ENCODE measurements at places on chromosomes 6 and 20.

- H3K4me1 ChIP-seq, result peaks cover 8% of the 10 kb centered on the region
- peak; percentile 81 for DNase-seq
- H3K27me3 ChIP-seq, result no peaks in the 10 kb centered on the region
- peaks cover 3% of the 10 kb centered on the region for H3K36me3 ChIP-seq
- no peak overlapping the region for H3K4me3 ChIP-seq
- H3K27ac ChIP-seq, result no peak overlapping the region
These were observed 84.2 kb downstream of the TRERF1 start for GRCh38 chr6:42367353-42368011.

- H3K4me1 ChIP-seq, result peaks cover 22% of the 10 kb centered on the region
- no peaks in the 10 kb centered on the region for H3K36me3 ChIP-seq
- no peak overlapping the region for H3K27ac ChIP-seq
- H3K27me3 ChIP-seq, result no peaks in the 10 kb centered on the region
- H3K4me3 ChIP-seq, result no peak overlapping the region
These were observed 2.5 kb upstream of the PPP2R5D start for GRCh38 chr6:42981836-42982235.

GRCh38 chr6:28751514-28751913, 172.3 kb downstream of the TRIM27 start:
- no peak for DNase-seq
- no peaks in the 10 kb centered on the region for H3K36me3 ChIP-seq
- no peak overlapping the region for H3K27ac ChIP-seq
- no peak overlapping the region for H3K4me3 ChIP-seq
- H3K4me1 ChIP-seq, result no peaks in the 10 kb centered on the region
- H3K27me3 ChIP-seq, result no peaks in the 10 kb centered on the region

DNA sequence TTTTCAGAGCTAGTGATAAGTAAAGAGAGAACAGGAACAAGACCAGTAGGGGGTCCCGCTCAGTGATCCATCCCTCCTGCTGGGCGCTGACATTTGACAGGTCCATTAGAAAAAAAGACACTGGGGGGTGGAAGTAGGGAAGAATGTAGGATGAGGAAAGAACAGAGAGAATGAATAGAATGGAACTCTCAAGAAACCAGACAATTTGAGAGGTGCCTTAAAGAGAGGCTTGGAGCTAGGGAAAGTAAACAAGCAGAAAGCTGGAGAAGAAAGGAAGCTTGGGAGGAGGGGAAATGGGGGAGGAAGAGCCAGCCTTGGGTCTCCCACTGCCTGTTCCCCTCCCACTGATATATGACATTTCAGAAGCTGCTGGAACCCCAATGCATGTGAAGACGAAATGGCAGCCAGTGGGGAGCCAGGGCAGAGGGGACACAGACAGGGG, 8.4 kb downstream of the GABBR1 start:
- no peak overlapping the region for H3K4me3 ChIP-seq
- H3K36me3 ChIP-seq, result peaks cover 32% of the 10 kb centered on the region
- no peaks in the 10 kb centered on the region for H3K27me3 ChIP-seq
- no peak overlapping the region for H3K27ac ChIP-seq
- H3K4me1 ChIP-seq, result peaks cover 22% of the 10 kb centered on the region

DNA sequence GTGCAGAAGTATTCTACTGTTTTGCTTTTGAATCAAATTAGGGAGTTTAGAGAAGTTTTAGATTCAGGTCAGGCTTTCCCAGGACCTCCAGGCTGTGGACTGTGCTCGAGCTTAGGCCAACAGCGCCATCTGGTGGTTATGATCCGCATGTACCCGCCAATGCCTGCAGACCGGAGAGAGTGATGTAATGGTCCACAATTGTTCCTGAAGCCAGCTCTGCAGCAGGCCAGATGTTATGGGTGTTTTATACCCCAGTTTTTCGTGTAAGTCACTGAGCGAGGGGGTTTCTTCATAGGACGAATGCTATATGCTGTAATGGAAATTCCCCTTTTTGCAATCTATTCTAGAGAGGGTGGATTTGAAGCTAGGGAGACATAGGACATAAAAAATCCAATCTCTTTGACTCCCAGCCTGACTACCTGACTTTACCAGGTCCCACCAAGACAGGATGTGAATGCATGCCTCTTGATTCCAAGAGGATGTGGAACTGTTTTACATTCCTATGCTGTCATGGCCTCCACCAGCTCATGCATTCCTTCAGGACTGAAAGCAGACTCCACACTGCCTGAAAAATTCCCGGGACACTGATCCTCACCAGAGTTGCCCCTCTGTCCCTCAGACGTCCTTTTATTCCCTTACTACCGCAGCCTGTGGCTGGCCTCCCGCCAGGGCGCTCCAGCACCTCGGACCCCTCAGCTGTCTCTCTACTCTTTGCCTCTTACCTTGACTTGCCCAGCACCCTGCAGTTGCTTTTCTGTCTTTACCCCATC, 41.2 kb upstream of the LY86 start:
- DNase-seq, result peak; percentile 81
- H3K36me3 ChIP-seq, result no peaks in the 10 kb centered on the region
- H3K27ac ChIP-seq, result no peak overlapping the region
- H3K27me3 ChIP-seq, result peaks cover 44% of the 10 kb centered on the region
- H3K4me1 ChIP-seq, result peaks cover 9% of the 10 kb centered on the region

- DNase-seq, result peak; percentile 89
- peaks cover 2% of the 10 kb centered on the region for H3K4me1 ChIP-seq
- H3K36me3 ChIP-seq, result no peaks in the 10 kb centered on the region
- H3K27ac ChIP-seq, result peak overlapping the region; percentile 32
- no peak overlapping the region for H3K4me3 ChIP-seq
These were observed 41.2 kb upstream of the JAG1 start for GRCh38 chr20:10715035-10715434.

DNA sequence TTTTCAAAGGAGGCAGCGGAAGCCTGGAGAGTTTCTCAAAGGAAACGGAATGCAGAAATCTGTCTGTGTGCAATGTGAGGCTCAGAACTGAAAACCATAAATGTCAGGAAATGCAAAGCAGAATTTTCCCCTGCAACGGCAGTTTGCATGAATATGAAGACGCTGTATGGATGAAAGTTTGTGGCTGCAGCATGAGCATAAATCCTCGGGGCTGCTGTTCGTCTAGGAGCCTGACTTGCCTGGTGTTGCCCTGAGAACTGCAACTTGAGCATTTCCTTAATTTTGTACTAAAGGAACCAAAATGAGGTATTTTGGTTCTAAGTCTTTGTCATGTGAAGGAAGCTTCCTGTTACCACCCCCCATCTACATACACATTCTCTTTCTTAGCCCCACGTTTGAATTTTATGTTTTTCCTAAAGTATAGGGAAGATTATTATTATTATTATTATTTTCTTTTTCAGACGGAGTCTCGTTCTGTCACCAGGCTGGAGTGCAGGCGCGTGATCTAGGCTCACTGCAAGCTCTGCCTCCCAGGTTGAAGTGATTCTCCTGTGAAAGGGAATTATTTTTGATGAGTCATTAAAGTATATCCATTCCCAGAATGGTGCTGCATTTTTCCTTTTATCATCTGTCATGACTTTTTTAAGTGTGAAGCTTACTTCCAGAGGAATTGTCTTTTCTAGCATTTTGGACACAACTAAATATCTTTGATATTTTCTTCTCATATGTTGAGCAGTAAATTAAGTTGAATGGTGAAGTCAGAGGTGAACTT, 33.1 kb downstream of the MTHFD1L start:
- H3K4me3 ChIP-seq, result no peak overlapping the region
- DNase-seq, result peak; percentile 59
- peak overlapping the region; percentile 42 for H3K27ac ChIP-seq
- H3K4me1 ChIP-seq, result peaks cover 20% of the 10 kb centered on the region

DNA sequence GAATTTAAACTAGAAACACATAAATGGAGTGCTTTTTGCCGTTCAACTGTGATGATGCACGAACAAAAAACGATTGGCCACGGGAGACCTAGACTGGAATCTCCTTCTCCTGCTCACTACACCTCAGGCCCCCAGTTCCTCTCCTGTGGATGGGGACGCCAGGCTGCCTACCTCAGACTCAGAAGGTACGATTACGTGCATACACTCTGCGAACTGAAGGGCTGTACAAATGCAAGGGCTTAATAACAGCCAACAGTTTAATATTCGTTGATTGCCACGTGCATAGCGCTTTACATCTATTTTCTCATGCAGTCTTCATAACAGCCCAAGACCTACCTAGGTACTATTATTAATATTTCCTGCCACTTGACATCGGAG, 495 bp upstream of the ARMC2 start:
- no peak overlapping the region for H3K4me3 ChIP-seq
- DNase-seq, result no peak
- H3K27ac ChIP-seq, result no peak overlapping the region
- H3K4me1 ChIP-seq, result peaks cover 2% of the 10 kb centered on the region

- no peak overlapping the region for H3K4me3 ChIP-seq
- peaks cover 5% of the 10 kb centered on the region for H3K4me1 ChIP-seq
These were observed 2.5 kb downstream of the BTN1A1 start for GRCh38 chr6:26502626-26503025.

- H3K4me1 ChIP-seq, result peaks cover 12% of the 10 kb centered on the region
- H3K36me3 ChIP-seq, result no peaks in the 10 kb centered on the region
- DNase-seq, result no peak
- H3K27me3 ChIP-seq, result no peaks in the 10 kb centered on the region
These were observed 159.1 kb downstream of the THBS2 start for GRCh38 chr6:169094552-169094950.

DNA sequence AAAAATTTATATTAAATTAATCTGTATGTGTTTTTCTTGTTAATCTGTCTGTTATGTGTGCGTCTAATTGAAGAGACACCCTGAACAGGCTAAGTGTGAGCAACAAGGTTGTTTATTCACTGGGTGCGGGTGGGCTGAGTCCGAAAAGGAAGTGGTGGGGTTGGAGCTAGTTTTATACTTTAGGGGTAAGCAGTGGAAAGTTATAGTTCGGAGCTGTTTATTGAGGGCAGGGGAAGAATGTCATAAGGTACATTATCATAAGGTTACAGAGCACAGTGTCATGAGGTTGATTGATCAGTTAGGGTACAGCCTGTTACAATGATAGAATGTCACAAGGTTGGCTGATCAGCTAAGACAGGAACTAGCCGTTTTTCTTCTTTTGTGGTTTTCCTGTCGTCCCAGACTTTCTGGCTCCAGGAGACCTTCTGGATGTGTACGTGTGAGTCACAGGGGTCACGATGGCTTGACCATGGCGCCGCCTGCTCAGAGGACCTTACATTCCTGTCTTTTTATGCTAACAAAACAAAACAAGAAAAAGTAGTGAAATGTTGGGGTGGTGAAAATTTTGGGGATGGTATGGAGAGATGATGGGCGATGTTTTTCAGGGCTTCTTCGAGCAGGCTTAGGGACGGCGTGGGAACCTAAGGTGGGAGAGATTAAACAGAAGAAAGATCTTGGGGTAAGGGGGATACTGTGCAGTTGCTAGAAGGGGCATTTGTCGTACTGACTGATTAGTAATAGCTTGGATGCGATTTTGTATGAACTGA, 754.0 kb upstream of the ADGRB3 start:
- H3K4me1 ChIP-seq, result peaks cover 2% of the 10 kb centered on the region
- H3K4me3 ChIP-seq, result no peak overlapping the region
- H3K27me3 ChIP-seq, result no peaks in the 10 kb centered on the region
- no peaks in the 10 kb centered on the region for H3K36me3 ChIP-seq
- no peak overlapping the region for H3K27ac ChIP-seq

- H3K4me1 ChIP-seq, result peaks cover 2% of the 10 kb centered on the region
- no peak overlapping the region for H3K4me3 ChIP-seq
- H3K27ac ChIP-seq, result no peak overlapping the region
- H3K27me3 ChIP-seq, result no peaks in the 10 kb centered on the region
- DNase-seq, result no peak
These were observed 9.8 kb downstream of the RBCK1 start for GRCh38 chr20:417801-418342.
